ENCODE measurements at places on chromosomes 2 and 18.

DNA sequence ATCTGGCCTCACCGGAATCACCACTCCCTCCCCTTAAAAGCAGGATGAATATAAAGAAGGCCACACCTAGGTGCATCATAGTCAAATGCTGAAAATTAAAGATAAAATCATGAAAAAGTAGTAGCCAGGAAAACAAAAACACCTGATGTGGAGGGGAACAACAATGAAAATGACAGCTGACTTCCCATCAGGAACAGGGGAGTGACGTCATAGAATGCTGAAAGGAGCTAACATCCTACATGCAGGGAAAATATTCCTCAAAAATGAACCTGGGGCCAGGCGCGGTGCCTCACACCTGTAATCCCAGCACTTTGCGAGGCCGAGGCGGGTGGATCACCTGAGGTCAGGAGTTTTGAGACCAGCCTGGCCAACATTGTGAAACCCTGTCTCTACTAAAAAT lies 108.1 kb downstream of the UGGT1 start:
- no peak for DNase-seq

DNA sequence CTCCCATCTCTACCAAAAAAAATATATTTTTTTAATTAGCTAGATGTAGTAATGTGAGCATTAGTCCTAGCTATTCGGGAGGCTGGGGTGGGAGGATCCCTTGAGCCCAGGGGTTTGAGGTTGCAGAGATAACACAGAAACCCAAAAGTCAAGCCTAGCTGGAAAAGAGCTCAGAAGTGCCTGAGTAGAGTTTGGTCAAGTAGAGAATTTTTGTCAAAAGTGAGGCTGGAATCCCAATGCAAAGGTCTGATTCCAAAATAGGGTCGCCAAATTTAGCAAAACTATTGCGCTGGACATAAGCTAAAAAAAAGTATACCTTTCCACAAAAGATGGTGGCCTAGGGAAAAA lies 15.5 kb upstream of the MSH6 start:
- no peak for DNase-seq

- DNase-seq, result no peak
Observed at GRCh38 chr18:79458131-79458838, 62.6 kb downstream of the NFATC1 start.

GRCh38 chr18:70335892-70336726 lies 47.3 kb downstream of the SOCS6 start:
- DNase-seq, result no peak

- DNase-seq, result no peak
Observed at GRCh38 chr18:32091325-32091723, 350 bp upstream of the RNF138 start.

GRCh38 chr2:231222318-231223000 lies 24.0 kb downstream of the ARMC9 start:
- no peak for DNase-seq

DNA sequence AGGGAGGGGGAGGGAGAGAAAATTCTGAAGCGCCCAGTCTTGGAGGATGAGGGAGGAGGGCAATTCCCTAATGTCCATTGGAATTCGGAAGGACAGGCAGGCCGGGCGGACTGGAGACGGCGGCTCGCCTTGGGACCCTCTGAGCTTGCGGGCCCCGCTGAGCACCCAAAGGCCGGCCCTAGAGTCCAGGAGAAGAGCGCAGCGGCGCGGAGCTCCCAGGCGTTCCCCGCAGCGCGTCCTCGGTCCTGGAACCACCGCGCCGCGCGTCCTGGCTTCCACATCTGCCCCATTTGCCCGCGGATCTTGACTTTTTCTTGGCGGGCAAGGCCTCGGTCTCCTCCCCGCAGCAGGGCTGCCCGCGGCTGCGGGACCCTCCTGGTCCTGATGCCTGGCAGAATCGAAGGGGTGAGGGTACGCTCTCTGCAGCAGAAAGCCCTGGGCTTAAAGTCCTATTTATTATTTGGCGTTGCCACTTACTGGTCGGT lies 675 bp upstream of the MLPH start:
- no peak for DNase-seq

DNA sequence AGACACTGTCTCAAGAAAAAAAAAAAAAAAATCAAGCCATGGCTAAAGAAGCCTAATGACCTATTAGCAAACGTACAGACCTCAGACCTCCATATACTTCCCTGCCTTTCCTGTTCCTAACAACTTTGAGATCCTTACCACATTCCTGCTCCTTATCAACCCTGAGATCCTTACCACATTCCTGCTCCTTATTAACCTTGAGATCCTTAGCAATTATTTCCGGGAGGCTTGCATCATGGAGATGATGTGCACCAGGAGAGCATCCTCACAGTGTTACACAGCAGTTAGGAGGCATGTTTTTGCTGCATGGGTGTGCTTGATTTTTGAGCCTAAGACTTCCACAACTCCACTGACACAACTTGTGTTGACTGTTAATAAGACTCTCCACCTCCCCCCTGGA lies 54.6 kb upstream of the RASGRP3 start:
- DNase-seq, result no peak

DNA sequence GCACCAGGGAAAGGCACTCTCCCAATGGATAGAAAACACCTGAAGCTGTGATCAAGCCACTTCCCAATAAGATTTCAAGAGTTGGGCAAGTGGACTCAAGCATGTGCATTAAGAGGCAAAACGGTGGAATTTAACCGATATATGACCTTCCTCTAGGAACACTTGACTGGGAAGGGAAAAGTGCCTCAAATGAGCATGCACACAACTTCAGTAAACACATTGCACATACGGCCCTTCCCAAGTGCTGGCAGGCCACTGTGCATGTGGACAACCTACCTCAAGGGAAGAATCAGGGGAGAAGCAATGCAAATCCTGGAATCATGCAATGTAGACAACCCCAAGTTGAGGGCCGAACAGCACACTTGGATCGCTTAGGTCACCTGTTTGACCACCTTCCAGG lies 23.9 kb upstream of the SH3RF3 start:
- DNase-seq, result no peak

DNA sequence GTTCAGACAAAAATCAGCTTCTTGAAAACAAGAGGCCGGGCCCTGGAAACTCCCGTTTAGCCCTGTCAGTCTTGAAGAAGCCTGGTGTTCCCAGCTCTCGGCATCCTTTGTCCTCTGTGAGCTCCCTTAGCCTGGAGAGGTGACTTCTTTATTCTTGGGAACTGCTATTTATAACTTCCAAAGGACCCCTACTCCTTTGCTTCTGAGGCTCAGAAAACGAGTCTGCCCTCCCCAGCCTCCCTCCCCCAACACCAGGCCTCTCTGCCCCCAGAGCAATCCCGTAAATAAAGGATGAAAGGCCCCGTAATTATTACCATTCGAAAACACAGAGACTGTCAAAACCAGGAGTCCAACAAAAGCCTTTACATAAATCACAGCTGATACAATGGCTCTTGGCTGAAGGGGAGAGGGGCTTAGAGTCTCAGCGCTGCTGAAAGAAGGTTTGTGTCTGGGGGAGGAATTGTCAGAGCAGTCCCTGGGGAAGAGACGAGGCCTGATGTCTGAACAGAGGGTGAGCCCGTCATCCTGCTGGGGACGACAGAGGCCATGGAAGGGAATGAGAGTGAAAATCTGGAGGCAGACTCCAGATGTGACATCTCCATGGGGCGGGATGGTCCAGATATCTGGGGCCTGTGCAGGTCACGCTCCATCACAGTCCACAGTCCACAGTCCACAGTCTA lies 283.0 kb downstream of the MYCN start:
- no peak for DNase-seq
